Stimulated activated CD4-positive, alpha-beta T cell treated with anti-CD3 and anti-CD28 coated beads, Interleukin-1b, Interleukin-23, amount 100 ng/mL, for 1 hour (primary cell): ENCODE measurements at places on chromosomes 5 and 9.

DNA sequence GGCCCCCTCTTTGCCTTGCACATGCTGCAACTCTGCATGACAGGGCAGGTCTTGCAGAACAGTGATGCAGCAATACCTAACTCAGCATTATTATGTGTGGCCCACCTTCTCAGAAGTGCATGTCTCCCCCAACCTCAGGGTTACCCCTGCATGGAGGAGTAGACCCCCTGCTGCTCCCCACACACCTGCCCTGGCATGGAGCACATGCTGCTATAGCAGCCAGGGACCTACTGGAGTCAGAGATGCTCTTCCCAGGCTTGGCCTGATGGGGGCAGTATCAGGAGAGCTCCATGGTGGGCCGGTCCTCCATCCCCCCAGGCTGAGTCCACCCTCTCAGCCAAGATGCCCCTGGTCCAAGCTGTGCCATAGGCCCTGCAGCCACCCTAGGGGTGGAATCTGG, 13.2 kb upstream of the BOD1 start:
- DNase-seq = no peak

DNA sequence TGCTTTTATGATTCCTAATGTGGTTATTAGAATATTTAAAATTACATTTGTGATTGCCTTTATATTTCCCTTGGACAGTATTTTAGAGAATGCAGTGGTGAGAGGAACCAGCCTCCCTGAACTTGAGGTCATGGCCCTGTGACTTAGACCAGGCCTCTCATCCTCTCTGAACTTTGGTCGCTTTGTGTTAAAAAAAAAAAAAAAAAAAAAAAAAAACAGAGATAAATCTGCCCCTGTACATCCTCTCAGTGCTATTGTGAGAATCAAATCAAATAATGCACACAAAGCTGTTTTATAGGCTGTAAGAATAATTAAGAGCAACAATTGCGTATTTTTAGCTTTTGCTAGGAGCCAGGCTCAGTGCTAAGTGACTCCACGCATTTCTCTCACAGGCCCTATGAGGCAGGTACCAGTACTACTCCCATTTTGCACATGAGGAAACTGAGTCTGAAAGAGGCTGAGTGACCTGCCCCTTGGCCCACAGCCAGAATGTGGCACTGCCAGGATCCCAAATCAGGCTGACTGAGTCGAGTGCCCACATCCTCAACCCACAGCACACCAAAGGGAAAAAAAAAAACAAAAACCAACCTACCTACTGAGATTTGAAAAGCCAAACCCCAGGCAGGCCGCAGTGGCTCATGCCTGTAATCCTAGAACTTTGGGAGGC, 110.3 kb upstream of the LARP1 start:
- no peak for DNase-seq

- no peak for DNase-seq
These were observed 1737.2 kb downstream of the MAT2B start for GRCh38 chr5:165242646-165243045.

- DNase-seq = no peak
These were observed 386.1 kb downstream of the ACTL7B start for GRCh38 chr9:108469654-108470053.

GRCh38 chr5:7495131-7495517, 99.2 kb downstream of the ADCY2 start:
- DNase-seq = no peak

DNA sequence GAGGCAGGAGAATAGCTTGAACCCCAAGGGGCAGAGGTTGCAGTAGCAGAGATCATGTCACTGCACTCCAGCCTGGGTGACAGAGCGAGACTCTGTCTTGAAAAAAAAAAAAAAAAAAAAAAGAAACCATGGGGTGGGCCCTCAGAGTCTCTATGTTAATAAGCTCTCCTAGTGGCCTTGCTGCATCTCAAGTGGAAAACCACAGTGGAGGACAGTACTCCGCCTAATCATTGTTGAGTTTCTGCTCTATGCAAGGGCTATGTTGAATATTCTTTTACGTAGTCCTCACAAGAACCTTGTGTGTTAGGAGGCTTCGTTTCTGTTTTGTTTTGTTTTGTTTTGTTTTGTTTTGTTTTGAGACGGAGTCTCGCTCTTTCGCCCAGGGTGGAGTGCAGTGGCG, 48.9 kb downstream of the TJP2 start:
- DNase-seq = no peak

- DNase-seq = no peak
These were observed 56.2 kb downstream of the PLAC8L1 start for GRCh38 chr5:146048994-146049703.

DNA sequence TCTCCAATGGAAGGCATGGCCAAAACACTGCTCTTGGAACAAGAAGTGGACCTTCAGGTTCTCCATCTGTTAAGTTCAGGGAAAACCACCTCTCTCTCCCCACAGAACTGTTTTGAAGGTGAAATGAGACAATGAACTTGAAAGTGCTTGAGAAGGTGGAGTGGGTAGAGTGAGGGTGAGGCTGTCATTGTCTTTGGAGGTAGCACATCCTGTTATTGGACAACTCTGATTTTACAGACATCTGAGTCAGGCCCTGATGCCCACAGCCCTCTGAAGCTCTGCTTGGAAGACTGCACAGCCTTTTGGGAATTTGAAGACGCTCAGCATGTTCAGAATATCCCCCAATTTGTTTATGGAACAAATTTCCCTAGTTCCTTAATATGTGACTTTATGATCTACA, 27.6 kb upstream of the TEX48 start:
- DNase-seq = no peak

GRCh38 chr5:178131446-178131996, 707 bp downstream of the RMND5B start:
- no peak for DNase-seq

DNA sequence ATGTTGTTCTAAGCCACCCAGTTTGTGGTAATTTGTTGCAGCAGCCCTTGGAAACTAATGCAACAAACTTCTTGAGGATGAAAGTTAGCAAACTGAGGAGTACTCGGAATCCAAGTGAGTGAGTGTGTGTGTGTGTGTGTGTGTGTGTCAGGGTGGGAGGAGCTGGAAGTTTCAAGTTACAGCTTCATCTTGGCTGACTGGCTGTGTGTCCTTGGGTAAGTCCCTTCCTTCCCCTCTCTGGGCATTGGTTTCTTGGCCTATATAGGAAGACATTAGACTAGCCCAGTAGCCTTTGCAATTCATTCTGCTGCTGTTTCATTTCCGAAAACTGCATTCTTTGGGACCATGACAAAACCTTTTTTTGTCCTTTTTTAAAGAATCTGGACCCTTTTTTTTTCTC, 157.2 kb downstream of the MELK start:
- no peak for DNase-seq

DNA sequence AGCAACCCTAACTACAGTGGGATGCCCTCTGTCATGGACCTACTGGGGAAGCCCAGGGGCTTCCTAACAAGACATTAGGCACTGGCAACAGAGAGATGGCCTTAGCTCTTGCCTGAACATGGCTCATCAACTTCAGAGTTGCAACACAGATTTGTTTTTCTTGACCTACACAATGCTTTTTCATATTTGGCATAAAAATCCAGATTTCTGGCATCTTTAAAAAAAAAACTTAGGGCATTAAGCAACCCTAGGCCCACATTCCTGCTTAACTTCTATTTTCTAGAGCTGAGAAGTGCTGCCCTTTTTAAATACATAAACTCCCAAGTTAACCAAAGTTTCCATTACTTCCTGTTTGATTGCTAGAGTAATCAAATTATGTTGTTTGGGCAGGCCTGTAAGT, 8.0 kb downstream of the GRIA1 start:
- no peak for DNase-seq

- no peak for DNase-seq
These were observed 71.5 kb downstream of the CAMK4 start for GRCh38 chr5:111295649-111296048.

- DNase-seq = no peak
These were observed 7.8 kb downstream of the ECSCR start for GRCh38 chr5:139454568-139455290.

DNA sequence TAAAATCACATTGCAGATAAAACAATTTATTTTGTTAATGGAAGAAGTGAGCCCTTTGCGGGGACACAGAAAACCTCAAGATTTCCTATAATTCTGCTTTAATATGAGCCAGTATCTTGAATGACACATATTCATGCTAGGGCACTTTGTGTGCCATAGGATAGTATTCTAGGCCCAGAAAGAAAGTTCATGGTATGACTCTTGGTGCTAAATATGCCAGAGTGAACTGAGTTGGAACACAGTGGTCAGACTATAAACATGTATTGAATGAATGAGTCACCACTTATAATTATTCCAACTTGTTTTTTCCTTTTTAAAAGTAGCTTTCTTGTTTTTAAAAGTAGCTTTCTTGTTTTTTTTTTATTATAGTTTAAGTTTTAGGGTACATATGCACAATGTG, 46.0 kb downstream of the ADAMTS19 start:
- no peak for DNase-seq
